ENCODE measurements at places on chromosomes 1 and 21.

DNA sequence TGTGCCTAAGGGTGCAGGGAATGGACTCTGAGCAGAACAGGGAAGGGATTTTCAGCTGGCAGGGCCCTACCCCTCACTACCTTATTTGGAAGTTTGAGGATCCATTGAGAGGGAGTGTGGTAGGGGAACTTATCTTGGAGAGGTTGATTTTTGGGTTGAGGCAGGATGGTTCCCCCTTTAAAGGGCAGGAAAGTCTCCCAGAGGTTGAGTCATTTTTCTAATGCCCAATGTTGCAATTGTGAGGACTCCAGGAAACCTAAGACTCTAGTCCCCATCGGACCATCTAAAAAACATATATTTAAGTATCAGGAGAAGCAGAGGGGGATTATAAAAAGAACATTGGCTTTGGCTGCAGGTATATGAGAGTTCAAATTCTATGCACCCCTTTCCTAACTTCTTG, 47.3 kb downstream of the SAMD13 start:
- DNase-seq: no peak

GRCh38 chr1:81760477-81761097, 40.1 kb upstream of the ADGRL2 start:
- DNase-seq: no peak

- DNase-seq: no peak
These were observed 1.7 kb upstream of the ZNF691 start for GRCh38 chr1:42844592-42845140.

DNA sequence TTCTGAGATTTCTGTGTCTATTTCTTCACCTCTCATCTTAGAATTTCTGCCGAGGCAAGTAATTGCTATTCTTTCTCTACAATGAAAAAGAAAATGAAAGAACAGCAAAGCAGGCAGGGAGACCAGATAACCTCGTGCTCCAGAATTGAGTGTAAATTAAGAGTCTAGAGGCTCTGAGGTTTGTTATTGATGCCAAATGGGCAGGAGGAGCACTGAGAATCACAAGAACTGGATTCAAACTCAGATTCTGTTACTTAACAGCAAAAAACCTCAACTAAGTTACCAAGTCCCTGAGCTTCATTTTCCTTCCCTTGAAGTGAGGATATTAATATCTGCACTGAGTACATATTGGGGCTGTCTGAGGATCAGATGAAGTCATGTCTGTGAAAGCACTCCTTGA, 5.5 kb upstream of the DDR2 start:
- DNase-seq: no peak

DNA sequence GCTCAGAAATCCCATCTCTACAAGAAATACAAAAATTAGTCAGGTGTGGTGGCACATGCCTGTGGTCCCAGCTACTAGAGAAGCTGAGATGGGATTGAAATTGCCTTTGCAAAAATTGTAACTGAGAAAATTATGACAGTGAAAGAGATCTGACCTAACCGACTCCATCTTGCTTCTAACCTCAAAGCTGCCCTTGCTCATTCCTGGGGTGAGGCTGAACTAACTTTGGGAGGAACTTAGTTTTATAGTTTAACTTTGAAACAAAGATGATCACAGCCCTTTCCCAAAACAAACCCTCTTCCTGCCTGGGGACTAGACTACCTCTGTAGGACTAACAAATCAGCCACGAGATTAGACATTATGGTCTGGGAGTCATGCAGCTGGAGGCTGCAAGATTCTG, 33.8 kb upstream of the ERO1B start:
- DNase-seq: no peak

DNA sequence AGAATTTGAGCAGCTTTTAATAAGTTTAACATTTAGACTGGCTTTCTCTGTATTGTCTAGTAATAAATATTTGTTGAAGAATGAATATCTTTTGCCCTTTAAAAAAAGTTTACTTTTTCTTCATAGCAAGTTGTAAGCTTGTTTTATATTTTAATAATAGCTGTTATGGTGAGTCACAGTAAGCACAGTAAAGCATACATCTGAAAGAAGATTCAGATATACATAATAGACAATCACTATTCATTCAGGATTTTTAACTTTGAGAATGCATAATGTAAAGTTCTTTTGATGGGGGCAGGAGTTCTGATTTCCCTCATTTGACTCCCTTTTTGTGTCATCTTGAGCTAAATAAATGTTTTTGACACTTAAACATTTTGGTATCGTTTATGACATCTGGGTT, 66.0 kb downstream of the ZMYM4 start:
- no peak for DNase-seq

DNA sequence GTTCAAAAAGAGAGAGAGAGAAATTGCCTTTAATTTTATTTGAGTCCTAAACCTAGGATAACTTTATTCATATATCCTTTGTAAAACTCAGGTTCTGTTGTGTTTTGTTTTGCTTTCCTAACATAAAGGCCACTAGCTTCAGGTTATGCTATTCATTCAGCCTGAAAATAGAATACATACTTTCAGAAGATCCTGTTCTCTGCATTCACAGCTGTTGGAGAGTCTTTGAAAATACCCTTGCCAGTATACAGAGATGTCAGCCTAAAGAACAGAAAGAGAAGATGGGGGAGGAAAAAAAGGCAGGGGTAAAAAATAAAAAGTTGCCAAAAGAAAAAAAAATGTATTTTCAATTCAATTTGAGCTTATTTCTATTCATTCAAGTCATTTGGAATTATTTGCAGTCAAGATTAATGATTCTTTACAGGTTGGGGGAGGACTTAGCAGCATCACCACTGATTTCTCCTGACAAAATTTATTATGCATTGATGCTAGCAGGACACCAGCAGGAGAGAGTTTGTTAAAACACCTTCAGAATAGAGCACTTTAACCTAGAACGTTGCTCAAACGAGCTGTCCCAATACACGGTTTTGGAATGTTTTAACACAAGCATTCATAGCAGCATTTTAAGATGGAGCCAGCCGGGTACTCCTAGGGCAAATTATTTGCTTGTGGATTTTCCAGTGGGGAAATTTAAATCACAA, 318.5 kb downstream of the NTNG1 start:
- no peak for DNase-seq

GRCh38 chr1:41240781-41241353, 1.2 kb downstream of the SCMH1 start:
- DNase-seq: no peak

GRCh38 chr1:97119260-97120158, 397.9 kb downstream of the PTBP2 start:
- no peak for DNase-seq

DNA sequence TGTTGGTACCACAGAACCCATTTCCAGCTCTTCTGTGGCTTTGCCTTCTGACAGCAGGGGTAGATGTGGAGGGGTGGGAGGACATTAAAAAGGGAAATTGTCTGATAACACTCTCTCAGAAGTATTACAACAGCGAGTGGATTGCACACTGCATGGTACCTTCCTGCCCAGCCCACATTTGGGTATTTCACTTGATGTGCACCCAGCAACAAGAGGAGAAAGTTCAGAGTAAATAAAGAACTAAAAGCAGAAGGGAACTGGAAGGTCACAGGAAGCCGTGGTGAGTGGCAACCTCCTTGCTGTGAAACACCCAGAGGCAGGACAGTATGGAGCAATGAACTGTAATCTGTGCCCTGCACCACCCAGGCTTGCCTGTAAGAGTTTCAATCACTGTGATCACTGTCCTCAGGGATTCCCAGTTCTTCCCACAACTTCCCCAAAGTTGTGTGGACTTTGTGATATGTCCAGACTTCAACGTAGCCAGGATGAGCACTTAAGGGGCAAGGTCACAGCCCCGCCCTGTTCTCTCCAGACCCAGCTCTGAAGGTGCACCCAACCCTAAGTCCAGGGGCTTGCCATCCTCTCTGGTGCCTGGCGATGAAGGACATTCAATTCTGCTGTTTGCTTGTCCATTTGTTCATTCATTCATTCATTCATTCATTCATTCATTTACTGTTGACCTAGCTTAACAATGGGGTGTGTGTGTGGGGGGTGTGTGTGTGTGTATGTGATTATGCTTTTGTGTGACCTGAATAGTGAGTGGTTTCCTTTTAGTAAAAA, 18.7 kb upstream of the F5 start:
- DNase-seq: peak; percentile 33

DNA sequence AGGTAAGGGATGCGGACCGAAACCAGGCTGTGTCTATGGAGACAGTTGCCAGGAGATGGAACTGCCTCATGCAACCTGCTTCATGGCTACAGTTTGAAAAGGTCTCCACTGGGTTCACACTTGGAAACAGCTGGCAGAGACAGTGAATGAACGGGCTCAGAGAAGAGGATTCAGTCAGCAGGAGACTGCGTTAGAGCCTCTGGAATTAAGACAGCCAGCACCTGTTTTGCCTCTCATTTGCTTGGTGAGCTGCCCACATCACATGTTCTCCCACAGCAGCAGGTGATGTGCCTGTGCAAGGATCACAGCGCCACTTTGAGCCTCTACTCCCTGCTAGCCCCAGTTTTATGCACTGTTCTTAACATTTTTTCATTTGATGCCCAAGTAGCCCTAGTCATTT, 321.0 kb downstream of the PLPP3 start:
- DNase-seq: no peak

DNA sequence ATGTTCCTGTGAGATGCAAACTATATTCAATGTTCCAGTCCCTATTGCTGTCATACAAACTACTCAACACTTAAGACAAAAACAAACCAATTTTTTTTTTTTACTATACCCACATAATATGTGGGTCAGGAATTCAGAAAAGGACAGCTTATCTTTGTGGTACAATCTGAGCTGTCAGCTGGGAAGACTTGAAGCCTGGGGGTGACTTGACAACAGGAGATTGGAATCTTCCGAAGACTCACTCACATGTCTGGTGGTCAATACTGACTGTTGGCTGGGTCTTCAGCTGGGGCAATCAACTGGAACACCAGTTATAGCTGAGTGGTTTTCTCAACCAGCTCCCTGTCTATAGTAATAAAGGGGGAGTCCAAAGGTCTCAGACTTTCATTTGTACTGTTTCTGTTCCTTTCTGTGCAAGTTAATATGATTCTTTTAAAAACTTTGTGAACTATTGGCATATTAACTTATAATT, 81.7 kb upstream of the ATP1B1 start:
- DNase-seq: no peak

DNA sequence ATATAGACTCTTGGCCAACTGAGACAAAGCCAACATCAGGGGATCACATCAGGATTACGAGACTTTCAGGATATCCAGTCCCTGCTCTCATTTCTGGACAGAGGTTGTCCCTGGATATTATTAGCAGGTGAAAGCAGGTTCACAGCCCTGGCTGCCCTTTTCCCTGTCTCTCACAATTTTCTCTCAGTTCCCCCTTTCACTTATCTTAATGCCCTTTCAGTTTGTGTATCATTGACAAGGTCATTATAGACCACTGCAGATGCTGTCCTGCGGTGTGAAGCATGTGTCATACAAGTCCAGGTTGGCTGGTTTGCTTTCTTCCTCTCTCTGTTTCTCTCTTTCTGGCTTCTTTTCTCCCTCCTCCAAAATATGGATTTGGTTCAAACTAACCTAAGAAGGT, 2.1 kb upstream of the KLHDC9 start:
- no peak for DNase-seq

DNA sequence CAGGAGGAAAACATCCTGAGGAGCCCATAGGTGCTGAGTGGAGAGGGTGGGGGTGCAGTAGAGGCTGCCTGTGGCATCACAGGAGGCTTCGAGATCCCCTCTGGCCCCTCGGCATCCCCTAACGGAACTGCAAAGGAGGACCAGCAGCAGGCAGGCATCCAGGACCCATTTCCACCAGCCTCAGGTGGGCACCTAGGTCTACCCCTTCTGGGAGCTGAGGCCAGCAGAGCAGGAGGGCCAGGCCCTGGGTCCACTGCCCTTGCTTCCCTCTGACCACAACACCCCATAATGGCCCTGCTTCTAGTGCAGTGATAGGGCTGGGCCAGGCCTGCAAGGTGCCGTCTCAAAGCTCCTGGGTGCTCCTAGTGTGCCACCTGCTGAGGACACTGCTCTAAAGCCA, 723.0 kb downstream of the PTPRU start:
- no peak for DNase-seq

DNA sequence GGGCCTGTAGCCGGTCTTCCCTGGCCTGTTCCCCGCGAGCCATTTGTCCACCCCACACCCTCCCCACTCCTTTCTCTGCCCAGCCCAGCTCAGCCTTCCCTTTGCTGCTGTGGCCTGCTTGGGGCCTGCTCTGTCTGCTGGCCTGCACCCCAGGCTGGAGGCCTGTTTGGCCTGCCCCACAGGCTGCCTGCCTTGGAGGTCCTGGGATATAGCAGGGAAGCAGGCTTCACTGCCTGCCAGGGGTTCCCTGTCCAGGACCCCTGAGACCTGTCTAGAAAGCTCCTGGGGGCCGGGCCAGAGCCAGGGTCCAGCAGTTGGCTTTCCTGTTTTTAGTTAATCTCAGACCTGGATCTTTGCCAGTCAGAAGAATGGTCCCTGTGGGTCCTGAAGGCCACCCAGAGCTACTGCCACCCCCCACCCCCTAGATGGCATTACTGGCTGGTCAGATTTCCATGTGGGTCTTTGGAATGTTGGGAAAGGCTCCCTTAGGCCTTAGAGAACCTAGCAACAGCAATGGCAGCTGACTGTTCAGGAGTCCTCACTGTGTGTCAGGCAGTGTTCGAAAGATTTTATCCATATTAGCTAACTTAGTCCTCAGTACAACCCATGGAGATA, 7.7 kb downstream of the ZNF362 start:
- DNase-seq: no peak

- no peak for DNase-seq
These were observed 741.4 kb downstream of the KCNT2 start for GRCh38 chr1:195866781-195867222.

DNA sequence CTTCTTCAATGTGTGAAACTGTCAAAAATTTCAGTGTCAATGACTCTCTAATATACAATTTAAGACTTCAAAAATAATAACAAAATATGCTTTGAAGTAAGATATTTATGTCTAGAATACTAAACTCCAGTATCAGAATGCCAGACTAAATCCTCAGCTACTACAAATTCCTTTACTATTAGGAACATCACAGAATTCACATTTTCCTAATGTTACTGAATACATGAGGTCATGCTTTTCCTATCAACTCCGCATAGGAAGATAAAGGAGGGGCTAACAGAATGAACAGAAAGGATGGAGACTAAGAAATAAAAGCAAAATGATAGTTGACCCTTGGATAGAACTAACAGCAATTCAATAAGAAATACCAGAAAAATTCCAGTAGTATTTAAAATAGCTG, 292.7 kb downstream of the SDCCAG8 start:
- no peak for DNase-seq

- no peak for DNase-seq
These were observed 124.3 kb downstream of the VAV3 start for GRCh38 chr1:107840725-107841124.
